ENCODE measurements at places on chromosomes 2 and 18.

DNA sequence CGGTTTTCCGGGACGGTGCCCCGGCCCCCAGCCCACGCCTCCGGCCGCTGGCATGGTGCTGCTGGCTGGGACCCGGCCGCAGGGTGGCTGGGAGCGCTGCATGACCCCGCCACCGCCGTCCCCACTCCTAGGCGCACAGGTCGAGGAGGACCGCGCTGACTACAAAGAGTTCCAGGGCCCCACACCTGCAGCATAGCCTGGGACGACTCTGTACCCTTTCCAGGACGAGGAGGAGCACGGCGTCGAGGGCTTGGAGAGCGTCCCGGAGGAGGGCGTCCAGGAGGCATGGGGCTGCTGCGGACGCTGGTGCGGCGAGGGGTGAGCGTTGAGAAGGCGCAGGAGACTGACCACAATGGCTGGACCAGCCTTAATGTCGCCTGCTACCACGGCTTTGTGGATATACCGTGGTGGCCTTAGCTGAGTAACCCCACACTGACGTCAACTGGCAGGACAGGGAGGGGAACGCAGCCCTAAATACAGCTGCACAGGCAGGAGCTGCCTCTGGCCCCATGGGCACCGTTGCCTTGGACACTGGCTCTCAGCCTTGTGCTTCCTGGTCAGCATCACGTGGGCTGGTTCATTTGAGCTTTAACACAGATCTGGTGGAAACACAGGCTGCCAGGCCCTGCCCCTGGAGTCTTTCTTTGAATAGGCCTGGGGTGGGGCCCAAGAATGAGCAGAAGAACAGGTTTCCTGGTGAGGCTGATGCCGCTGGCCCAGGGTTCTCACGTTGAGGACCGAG is 40.9 kb upstream of the TRIM43B start:
- DNase-seq, result no peak

DNA sequence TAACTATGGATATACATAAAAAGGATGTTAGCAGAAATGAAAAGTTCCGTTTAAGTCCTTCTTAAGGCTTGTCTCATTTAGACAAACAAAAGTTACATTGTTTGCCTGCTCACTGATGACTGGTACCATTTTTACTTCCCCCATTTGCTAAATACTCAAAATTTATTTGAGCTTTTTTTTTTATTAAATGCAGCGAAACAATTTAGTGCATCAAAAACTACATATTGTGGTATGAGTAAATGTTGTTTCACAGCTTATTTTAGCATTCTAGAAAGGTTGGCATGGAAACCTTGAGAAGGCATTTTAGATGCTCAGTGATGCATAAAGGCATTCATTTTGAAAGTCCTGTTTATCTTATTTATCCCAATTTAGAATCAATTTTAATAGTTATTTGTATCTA is 100.0 kb downstream of the MAP2 start:
- DNase-seq, result no peak

DNA sequence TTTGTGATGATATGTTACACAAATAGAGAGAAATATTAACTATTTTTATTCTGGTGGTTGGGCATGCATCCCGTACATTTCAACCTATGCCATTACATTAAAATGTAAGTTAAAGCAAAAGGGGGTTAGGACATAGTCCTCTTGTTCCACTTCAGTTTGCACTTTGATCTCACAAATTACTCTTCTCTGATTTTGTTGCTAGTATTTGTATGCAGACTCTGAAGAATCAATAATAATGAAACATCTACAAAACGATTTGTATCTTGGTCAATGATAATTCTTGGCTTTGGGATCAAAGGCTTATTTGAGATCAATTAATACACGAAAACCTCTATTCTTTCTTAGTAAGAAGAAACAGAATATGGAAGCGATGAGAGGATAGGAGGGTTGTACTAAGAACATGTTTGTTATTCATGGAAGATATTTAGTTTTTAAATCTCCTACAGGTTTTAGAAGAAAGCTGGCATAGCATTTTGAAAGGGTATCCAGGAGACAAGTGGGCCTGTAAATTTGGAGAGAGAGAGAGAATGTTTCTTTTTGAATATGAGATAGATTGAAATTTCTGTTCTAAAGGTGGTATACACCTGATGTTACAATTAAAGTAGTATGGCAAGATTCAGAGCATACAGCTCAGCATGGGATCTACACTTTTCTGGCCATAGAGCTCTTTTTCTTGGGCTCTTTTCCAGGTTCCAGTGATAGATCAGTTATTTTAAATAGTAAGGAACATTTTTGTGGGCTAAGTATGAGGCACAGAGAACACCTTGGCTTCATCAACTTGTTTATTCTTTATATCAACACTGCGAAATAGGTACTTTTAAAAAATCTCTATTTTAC is 347.9 kb downstream of the PTPRM start:
- no peak for DNase-seq

GRCh38 chr2:12504443-12504842 is 212.3 kb upstream of the TRIB2 start:
- no peak for DNase-seq

DNA sequence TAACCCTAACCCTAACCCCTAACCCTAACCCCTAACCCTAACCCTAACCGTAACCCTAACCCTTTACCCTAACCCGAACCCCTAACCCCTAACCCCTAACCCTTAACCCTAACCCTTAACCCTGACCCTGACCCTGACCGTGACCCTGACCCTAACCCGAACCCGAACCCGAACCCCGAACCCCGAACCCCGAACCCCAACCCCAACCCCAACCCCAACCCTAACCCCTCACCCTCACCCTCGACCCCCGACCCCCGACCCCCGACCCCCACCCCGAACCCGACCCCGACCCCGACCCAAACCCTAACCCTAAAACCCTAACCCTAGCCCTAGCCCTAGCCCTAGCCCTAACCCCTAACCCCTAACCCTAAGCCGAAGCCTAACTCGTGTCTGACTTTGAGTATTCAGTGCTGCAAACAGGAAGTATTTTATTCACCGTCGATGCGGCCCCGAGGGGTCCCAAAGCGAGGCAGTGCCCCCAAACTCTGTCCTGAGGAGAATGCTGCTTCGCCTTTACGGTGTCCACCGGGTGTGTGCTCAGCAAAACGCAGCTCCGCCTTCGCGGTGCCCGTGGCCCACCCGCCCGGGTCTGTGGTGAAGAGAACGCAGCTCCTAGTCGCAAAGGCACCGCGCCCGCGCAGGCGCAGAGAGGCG is 36.0 kb downstream of the FAM110C start:
- DNase-seq, result no peak

- peak; percentile 23 for DNase-seq
Measured at GRCh38 chr2:11073776-11074175, 81.5 kb upstream of the SLC66A3 start.

- no peak for DNase-seq
Measured at GRCh38 chr18:58896268-58896667, 31.6 kb downstream of the ZNF532 start.

- peak; percentile 79 for DNase-seq
Measured at GRCh38 chr2:39991298-39991697, 212.2 kb upstream of the THUMPD2 start.

GRCh38 chr2:237540823-237541222 is 25.6 kb upstream of the PRLH start:
- DNase-seq, result peak; percentile 11

DNA sequence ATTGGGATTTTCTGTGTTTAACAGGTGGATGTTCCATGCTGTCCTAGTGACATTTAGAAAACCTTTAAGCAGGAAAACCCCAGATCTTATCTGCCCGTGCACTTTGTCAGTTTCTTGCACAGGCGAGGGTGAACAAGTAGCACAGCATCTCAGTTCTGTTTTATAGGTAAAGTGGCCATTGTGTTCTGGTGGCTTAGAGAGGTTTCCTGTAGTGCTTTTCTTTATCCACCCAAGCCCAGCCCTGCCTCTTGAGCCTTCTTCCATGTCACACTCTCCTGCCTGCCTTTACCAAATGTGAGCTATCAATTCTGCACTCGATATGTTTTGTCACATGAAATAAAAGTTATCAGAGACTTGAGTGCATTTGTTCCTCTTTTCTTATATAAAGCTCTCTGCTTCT is 135.3 kb upstream of the NOSTRIN start:
- no peak for DNase-seq

DNA sequence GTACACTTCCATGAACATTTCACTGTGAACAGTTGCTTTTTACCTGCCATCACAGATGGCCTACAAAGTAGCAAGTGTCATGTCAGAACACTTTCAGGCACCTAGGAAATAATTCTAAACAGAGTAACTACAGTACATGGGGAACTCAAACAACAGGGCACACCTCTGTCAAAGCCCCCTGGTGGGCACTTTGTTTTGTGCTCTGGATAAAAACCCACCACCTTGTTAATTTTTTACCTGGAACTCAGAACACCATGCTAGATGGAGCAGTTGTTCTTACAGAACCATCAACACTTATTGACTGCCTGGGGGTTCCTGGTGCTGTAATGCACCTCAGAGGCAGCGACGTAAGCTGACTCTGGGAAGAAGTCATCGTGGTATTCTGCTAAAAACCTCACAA is 2.3 kb downstream of the MSL3B start:
- DNase-seq, result no peak

- DNase-seq, result no peak
Measured at GRCh38 chr18:30491815-30492551, 550.6 kb downstream of the DSC3 start.

- no peak for DNase-seq
Measured at GRCh38 chr18:53649621-53650020, 574.8 kb downstream of the MBD2 start.

- DNase-seq, result no peak
Measured at GRCh38 chr2:100140582-100140981, 1.8 kb downstream of the AFF3 start.

DNA sequence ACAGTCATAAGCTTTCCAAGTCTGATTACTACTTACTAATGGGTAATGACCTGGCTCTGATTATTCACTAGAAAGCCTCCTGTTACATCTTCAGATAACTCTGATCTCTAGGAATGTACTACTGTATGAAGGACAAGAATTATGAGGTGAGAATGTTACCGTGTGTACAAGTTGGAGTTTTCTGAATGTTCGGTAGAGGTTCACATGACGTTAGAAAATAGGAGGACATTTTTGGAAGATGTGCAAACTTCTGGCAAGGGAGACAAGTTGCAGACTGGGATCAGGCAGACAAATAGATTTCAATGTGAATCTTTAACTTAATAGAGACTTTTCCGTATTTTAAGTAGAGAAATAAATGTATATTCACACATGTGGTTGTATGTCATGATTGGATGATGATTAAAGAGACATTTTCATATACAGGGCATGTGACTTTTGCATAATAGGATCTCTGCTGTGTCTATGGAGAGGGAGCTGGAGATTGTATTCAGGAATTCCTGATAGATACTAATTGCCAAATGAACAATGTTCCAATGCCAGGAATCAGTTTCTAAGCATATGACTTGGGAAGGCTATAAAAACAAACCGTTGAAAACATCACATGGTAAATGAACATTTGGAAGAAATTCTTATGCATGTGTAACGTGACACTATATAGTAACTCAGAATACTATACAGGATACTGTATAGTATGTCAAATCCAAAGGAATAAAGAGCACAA is 1695.8 kb upstream of the PIK3C3 start:
- no peak for DNase-seq

GRCh38 chr18:47265197-47265596 is 13.7 kb upstream of the SKOR2 start:
- DNase-seq, result peak; percentile 78

DNA sequence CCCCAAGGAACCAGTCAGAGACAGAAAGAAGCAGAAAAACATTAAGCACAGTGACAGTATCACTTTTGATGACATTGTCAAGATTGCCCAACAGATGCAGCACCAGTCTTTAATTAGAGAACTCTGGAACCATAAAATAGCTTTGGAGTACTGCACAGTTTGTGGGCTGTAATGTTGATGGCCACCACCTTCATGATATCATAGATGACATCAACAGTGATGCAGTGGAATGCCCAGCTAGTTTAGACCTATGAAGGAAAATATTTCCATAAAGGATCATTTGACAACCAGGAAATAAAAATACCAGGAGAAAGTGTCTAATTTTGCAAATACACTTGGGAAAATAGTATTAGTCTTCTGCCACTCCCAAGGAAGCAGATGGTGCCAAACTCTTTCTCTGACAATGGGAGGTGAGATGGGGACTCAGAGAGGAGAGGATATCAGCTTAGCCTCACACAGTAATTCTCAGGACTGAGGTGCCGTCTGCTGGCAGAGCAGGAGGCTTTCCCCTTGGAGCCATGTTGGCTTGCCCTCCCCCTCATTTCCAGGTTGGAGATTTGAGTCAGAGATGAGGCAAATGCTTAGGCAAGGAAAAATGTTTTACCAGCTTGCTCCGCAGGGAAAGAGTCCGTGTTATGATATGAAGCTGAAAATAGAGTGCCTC is 107.5 kb upstream of the CELF4 start:
- no peak for DNase-seq

- DNase-seq, result no peak
Measured at GRCh38 chr18:63850020-63850419, 37.5 kb upstream of the SERPINB2 start.

DNA sequence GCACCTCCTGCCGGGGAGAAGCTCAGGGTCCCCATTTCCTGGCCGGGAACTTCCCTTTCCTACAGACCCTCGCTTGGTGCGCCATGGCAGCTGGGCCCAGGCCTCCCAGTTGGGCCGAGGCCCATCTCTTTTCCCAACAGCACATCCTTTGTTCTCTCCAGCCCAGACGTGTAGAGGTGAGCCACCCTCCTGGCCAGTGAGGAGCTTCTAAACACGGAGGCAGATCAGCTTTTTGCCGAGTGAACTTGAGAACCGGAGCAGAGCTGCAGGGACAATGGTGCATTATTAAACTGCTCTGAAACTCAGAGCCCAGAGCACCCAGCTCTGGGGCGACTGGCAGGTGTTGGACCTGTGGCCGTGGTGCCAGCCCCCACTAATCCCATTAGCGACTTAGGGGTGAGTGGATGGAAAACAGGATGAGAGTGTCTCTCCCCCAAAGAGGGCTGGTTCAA is 25.4 kb downstream of the SH3BP4 start:
- no peak for DNase-seq

DNA sequence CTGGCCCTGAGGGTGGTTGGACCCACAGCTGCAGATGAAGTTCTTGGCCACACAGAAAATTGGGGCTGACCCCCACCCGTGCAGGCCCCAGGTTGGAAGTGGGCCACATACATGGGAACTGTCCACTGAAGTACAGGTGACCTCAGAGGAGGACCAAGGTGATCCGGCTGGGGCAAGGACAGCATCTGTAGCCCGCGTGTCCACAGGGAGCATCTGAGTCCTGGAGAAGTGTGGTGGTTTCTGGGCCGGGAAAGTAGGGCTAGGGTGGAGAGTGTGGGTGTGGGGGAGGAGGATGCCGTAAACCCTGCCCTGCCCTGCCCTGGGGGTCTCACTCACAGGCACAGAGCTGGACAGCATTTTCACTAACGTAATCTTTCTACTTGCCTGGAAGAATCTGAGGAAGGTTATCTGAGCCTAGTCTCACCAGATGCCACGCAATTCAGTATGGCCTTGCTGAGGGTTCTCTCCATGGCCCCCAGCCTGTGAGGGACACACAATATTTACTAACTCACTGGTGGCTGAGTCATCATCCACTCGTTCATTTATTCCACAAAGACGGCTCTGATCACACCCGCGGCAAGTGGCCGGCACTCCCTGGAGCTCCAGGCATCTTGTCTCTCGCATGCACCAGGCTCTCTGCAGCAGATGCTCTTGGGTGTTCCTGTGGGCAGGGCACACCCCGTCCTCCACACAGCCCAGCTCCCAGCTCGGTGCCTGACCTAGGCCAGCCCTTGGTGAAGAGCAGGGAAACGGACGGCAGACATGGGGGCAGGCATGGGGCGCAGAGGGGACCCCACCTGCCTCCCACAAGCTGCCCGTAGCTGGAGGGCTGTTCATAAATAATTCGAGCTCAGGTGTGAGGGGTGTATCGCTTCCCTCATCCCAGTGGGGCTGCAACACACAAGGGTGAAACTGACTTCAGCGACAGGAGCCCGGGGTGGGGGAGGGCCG is 51.2 kb downstream of the INHBB start:
- DNase-seq, result no peak

Data from fibroblast of skin of left quadriceps (primary cell).